Caki2 (cell line): ENCODE measurements at places on chromosomes 7 and 10. TPM values are rescaled to one million over a fixed set of nuclear protein-coding genes. Genes with fewer than 3 reads are reported as not detected.

Gene SLC12A9
- 16.5 and 19.8 TPM in 2 replicates for total RNA-seq

Gene KLF14
- not detected in 2 replicates for total RNA-seq

Gene OR2A25
- not detected in 2 replicates for total RNA-seq

Gene CTNNA3
- total RNA-seq = not detected in 2 replicates

Gene ACSM6
- total RNA-seq = 0.10 TPM in 1 of 2 replicates, not detected in the other

Gene CDK5
- total RNA-seq = 30.1 and 37.2 TPM in 2 replicates

Gene CAV1
- 141 and 160 TPM in 2 replicates for total RNA-seq

Gene C7orf57
- 0.26 and 1.6 TPM in 2 replicates for total RNA-seq
